Activated CD4-positive, alpha-beta T cell treated with anti-CD3 and anti-CD28 coated beads for 36 hours (primary cell): ENCODE measurements at places on chromosomes 12 and 14. TPM values are rescaled to one million over a fixed set of nuclear protein-coding genes. Genes with fewer than 3 reads are reported as not detected.

- DNase-seq: no peak
Measured at GRCh38 chr12:111624540-111624939, 25.4 kb upstream of the ATXN2 start.

MIP gene
- total RNA-seq: not detected

DNA sequence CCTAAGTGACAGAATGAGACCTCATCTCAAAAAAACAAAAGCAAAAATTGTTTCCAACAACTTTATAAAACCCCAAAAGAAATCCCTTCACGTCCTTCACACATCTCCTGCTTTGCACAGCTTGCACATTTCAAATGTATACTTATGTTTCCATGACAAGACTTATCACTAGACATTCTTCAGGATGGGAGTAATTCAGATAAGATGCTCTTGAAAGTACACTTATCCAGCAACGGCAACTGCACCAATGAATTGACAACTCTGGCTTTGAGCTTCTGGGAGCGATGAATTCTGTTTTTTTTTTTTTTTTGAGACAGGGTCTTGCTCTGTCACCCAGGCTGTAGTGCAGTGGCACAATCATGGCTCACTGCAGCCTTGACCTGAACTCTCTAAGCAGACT, 30.8 kb upstream of the AKAP5 start:
- DNase-seq: no peak

CCDC177 gene
- not detected for total RNA-seq

DNA sequence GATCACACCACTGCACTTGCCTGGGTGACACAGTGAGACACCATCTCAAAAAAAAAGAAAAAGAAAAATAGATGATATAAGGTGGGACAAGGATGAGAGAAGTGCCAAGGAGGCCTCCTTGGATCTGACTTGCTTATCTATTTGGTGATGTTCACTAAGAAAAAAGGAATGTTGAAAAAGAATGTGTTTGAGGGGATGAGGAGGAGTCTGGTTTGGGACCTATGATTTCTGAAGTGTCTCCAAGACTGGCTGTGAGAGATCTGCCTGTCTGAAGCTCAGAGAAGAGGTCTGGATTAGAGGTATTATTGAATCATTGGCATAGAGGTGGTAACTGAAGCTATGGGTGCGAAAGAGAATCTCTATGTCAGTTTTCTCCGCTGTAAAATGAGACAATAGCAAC, 42.8 kb downstream of the BCAT1 start:
- no peak for DNase-seq

DNA sequence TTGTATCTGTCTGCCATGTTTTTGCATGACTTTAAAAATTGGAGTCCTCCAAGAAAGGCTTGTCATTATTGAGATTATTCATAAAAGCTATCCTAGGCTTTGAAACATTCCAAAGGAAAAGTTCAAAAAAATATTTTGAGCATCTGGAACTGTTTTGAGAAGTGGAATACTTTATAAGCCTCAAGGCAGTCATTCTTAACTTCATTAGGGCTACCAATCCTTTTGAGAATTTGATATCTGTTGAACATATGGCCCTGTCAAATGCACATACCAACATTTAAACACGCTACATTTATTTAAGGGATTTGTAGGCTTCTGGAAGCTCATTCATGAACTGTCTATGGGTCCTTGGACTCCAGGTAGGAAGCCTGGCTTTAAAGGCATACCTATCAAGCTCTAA, 77.0 kb downstream of the TMEM117 start:
- DNase-seq: no peak

SOX5 gene
- total RNA-seq: 0.88 TPM

DNA sequence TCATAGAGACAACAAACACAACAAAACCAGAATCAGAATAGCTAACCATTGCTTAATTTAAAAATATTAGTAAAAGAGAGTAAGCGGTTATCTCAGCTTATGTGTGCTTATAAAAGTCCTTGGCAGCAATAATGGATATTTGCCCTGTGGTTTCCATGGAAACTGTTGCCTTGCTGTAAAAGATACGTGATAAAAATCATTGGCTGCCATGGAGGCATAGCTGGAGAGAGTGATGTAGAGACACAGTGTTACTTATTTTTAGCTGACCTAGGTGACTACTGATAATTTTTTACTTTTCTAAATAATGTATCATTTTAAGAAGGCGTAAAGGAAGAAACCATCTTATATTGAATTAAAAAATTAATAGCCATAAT, 92.9 kb downstream of the ERC1 start:
- no peak for DNase-seq

GRCh38 chr14:68780358-68781160, 12.3 kb downstream of the ZFP36L1 start:
- DNase-seq: peak; percentile 53

- DNase-seq: no peak
Measured at GRCh38 chr14:92665661-92666110, 82.7 kb downstream of the LGMN start.

DNA sequence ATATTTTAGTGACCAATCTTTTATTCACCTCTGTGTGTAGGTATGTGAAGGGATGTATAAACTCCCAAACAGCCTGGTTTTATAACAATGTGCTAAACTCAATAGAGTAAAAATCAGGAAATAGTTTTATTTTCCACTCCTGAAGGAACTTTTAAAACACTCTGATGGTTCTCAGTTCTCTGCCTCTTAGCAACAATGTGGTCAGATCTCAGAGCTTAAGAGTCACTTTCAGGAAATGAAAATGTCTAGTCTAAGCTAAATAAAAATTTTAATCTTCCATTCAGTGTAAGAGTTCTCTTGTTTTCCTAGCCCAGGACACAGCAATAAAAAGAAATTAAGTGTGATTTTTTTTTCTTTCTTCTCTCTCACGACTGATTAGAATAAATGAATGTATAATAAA, 718.0 kb downstream of the C12orf50 start:
- DNase-seq: no peak

GRCh38 chr14:72089625-72090024, 157.4 kb downstream of the RGS6 start:
- DNase-seq: no peak

DNA sequence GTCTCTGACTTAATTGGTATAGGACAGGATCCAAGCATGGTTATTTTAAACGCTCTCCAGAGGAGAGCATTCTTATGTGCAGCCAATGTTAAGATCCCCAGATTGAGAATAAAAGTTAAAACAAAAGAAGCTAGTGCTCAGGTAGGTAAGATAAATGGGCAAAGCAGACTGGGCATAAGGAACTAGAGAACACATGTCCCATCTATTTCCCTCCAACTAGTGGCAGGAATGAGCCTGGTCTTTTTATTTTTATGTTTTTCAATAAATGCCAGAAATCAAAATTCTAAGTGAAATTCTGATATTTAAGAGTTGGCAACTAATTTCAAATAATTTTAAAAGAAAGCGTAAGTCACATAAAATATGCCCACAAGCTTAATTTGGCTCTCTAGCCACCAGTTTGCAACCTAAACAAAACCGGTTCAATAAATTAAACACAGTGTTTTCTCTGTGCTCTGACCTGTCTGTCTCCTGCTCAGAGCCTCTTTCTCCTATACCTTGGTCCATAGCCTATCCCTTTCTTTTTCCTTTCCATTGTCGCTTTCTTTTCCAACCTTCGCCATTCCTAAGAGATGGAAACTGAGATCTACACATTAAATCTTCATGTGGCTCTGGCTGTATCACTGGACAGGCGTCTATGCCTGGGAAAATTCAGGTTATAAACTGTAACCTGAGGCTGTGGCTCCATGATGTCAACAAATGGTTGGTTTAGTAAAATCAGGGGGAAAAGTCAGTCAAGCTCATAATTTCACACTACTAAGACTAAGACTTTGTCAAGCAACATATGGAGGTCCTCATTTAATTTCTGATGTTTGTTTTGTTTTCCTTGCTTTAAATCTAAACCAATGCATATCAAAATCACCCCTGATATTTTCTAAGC, 5.5 kb downstream of the SLC38A1 start:
- no peak for DNase-seq
